ENCODE measurements at places on chromosomes 5 and 9.

DNA sequence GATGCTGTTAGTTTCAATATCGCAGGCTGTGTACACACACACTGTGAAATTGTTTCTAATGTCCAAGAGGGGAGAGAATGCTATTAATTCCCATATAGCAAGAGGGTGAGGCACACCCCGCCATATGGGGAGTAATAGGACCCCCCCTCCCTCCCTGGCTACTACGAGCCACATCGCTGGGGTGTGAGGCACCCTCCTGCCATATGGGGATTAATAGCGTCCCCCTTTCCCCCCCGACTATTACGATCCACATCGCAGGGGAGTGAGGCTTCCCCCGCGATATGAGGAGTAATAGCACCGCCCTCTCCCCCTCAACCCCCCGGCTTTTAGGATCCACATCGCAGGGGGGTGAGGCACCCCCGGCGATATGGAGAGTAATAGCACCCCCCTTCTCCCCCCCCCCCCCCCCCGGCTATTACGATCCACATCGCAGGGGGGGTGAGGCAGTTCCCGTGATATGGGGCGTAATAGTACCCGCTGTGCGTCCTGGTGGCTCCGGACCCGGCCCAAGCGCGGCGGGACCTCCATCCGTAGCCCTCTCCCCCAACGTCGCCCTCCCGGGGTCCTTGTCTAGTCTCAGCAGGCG, 494 bp upstream of the STK32A start:
- no peak for DNase-seq

DNA sequence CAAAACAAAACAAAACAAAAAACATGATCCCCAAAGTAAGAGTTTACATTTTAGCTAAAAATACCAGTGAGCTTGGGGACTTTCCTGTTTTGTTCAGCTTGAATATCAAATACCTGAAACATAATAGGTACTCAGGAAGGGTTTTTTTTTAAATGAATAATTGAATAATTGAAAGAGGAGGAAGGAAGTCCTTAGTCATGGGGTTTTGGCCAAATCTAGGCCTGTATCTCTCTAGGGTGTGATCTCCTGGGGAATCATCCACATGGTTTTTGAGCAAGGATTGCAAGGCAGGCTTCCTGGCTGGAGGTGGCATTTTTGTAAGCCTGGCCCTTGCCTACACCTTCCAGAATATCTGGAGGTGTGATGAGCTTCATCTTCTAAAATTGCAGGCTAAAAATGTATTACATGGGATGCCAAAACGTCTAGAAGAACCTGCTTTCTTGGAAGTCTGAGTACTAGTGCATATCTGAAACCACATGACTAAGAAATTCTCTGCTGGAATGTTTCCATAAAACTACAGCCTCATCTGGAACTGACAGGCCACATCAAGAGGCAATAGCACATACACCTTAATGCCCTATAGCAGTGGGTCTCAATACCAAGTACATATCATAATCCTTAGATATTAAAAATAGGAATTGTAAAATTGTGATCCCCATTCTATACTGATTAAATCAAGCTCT, 10.4 kb downstream of the C9 start:
- DNase-seq = no peak

GRCh38 chr5:76221311-76221710, 138.1 kb downstream of the SV2C start:
- DNase-seq = no peak

DNA sequence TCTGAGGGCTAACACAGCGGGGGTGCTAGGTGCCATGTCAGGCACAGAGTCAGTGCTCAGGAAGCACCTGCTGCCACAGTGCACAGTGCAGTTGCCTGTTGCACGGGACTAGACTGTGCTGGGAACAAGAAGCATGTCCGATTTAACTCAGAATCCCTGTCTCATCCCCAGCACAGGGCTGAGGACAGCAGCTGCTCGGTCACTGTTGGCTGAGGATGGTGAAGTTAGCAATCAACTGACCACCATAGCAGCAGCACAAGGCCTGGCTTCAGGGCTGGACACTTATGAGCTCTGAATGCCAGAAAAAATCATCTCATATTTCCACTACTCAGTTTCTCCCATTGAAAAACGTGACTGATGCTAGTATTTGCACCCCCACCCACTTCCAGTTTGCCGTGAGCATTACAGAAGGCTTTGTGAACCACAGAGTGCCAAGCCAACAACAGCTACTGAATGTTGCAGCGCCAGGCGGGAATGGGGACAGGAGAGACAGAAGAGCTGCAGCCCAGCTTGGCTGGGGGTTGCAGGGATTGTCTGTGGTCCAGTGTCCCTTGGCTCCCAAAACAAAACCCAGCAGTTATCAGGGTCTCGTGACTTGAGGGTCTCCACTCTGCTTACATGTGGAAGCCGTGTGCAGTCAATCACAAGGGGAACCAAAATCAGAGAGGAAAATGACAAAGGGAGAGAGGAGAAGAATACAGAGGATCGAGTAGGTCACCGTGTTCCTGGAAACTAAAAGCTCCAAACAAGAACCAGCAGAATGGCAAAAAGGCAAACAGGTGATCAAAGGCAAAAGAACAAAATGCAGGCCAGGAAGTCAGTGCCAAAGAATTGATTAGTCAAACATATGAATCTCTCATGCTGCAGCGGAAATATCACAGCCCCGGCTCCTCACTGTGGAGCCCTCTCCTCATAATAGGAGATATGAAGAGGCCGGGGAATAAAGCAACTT, 155.6 kb downstream of the CRB2 start:
- no peak for DNase-seq

DNA sequence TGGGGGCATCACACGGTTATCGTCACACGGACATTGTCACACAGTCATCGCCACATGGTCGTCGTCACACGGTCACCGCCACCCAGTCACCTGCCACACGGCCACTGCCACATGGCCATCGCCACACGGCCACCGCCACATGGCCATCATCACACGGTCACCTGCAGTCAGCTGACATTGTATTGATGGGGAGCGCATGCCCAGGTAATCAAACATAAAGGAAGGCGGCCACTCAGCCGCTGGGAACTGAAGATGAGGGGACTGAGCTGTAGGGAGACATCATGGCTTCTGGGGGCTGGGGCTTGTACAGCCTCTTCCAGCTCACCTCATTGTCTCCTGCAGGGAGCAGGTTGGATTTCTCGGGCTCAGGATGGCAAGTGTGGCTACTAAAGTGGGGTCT, 49.2 kb downstream of the MRPL36 start:
- DNase-seq = no peak

DNA sequence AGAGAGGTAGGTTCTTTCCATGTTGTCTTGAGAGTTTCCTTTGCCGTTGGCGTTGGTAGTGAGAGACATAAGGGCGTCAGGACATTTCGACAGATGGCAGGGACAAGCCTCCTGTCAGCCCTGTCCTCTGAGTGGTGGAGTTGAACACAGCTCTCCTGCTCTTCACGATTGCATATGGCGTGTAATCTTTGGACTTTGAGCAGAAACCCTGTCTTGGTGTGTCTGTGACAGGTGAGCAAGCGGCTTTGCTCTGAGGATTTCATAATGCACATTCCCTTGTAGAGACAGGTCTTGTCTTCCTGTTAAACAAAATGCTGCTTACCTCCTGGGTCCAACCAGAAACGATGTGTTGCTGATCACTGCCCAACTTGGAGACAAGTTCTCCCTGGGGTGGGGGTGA, 146.5 kb downstream of the NXNL2 start:
- no peak for DNase-seq

- no peak for DNase-seq
Observed at GRCh38 chr5:101991486-101991885, 304.6 kb downstream of the SLCO4C1 start.

- DNase-seq = no peak
Observed at GRCh38 chr5:100110497-100110896, 424.7 kb upstream of the FAM174A start.

DNA sequence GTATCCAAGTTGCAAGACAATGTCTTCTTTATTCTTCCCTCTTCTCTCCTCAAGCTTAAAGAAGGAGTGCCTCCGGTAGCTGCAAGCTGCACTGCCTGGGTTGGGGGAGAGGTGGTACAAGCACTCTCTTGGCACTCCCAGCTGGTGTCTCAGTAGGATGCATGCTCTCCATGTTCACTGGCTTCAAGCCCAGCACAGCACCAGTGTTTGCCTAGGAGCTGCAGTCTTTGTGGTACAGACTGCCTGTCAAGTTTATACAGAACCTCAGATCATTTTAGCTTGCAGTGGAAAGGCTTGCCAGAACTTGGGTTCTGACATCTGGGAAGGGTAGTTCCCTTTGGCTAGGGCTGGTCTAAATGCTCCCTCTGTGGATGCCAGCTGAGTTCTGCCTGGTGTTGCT, 505.6 kb downstream of the MAN2A1 start:
- no peak for DNase-seq

DNA sequence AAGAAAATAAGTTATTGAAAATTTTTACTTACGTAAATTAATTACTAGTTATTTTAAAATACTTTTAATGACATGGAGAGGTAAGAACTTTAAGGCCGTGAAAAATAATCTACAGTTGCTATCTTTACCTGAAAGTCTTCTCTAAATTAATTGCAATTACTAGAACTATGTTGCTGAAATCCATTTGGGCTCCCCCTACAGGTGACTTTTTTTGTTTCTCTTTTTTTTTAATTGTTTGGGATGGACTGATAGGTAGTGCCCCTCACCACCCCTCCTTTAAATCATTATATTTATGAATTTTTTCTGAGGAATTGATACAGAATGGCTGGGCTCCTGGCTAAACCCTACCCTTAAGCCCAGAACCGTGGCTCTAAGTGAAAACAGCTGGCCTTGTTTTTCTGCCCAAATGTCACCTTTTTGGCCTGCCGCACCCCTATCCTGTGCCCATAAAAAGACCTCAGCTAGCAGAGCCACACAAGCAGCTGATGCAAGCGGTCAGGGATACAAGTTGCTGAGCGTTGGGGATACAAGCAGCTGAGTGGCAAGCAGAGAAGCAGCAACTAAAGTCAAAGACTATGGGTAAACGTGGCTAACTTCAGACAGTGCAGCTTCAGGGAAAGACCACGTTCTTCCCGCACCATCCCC, 315.2 kb upstream of the ACO1 start:
- no peak for DNase-seq

DNA sequence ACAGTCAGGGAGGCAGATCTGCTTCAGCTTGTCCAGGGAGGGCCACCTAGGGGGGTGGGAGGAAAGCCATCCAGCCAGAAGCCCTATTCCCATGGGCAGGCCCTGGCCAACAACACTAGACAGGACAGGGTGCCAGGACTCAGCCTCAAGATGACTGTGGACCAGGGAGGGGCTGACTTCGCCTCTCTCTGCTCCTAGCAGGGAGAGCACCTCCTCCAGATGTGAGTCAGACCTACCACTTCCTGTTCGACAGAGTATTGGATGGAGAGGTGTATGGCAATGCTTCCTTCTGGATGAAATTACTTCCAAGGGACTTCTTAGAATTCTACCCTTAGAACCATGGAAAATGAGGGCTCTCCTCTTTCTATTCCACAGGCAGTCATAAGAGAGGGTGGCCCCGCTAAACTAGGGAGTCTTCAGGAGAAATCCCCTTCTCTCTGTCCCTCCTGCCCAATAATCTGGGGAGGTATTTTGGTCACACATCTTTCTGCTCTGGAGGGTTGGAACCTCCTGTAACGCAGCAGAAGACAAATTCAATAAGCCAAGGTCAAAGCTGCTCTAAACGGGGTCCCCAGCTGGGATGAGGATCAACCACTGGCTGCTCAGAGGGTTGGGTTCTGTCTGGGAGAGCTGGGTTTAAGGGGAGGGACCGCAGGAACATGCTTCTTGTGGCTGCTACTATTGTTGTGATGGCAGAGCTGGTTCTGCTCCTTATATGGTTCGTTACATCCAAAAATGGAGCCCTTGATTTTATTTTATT, 23.2 kb upstream of the RCL1 start:
- no peak for DNase-seq

DNA sequence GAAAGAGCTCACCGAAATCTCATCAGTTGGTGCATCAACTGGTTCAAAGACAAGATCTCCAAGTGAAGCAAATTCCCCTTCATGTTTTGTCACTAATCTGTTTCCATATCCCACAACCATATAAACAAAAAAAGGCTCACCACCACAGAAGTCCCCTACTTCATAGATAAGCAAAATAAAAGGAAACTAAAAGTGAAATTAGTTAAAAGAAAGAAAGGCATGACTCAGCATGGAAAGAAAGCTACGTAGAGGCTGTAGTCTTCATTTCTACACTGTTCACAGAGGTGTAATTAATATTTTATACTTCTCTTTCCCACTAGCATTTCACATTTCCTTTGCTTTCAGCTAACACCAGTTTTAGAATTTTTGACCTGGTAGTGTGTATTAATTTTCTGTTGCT, 208.0 kb downstream of the CYLC2 start:
- DNase-seq = no peak

GRCh38 chr9:95627802-95628201, 111.0 kb upstream of the PTCH1 start:
- DNase-seq = no peak

- no peak for DNase-seq
Observed at GRCh38 chr9:133964463-133964862, 27.7 kb downstream of the VAV2 start.

GRCh38 chr9:97873425-97873824, 20.4 kb downstream of the FOXE1 start:
- DNase-seq = no peak

DNA sequence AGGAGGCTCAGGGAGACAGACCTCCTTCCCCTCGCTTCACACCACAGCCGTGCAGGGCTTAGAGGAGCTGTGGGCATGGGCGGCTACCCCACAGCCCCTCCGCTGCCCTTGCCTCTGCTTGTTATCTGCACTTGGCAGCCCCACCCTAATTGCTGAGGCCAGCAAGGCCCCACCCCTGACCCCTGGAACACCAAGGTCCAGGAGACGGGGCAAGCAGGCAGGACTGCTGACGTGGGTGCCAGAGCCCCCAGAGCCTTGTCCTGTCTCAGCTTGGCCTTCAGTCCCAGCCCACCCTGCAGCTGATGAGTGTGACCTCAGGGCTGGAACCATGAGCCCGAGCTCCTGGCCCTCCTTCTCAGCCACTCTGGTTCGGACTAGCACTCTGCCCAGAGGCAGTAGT, 29.1 kb upstream of the NEURL1B start:
- no peak for DNase-seq

- DNase-seq = no peak
Observed at GRCh38 chr5:135141303-135142268, 107.6 kb upstream of the PITX1 start.

DNA sequence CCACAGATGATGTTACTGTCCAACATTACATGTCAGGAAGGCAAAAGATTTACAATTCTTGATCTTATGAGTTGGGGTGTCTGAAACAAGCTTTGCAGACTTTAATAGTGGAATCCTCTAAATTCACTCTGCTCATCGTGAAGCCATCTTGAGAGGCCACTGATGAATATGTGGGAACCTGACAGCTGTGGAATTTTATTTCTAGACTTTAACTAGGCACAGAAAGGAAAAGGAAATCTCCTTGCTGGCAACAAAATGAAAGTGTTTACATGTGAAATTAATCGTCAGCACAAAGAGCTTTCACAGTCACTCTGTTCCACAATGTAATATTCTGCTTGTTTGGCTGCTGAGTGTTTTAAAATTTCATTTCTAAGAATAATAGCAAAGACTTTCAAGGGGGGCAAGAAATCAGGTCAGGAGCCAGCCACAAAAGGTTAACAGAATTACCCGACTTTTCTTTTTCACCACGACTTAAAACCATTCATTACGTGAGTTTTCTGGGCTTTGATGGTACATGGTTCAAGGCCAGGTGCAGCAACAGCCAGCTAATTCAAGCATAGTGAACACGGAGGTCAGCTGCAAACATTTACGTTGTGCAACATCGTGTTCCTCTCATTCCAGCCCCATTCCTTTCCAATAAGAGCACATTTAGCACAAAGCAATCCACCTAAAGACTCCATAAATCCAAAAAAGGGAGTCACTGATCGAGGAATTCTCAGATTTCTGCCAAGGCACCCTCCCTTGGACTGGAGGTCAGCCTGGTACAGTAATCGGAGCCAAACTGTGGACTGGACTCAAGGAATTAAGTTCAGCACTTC, 14.6 kb downstream of the NREP start:
- no peak for DNase-seq

- no peak for DNase-seq
Observed at GRCh38 chr9:16337322-16338029, 533.0 kb downstream of the BNC2 start.

All from stimulated activated CD8-positive, alpha-beta memory T cell treated with anti-CD3 and anti-CD28 coated beads, Interleukin-2, amount 100 ng/mL, for 1 hour (primary cell).